ENCODE measurements at places on chromosomes 1 and 21.

GRCh38 chr1:9284061-9284460 lies 8.6 kb upstream of the SPSB1 start:
- no peak for DNase-seq

DNA sequence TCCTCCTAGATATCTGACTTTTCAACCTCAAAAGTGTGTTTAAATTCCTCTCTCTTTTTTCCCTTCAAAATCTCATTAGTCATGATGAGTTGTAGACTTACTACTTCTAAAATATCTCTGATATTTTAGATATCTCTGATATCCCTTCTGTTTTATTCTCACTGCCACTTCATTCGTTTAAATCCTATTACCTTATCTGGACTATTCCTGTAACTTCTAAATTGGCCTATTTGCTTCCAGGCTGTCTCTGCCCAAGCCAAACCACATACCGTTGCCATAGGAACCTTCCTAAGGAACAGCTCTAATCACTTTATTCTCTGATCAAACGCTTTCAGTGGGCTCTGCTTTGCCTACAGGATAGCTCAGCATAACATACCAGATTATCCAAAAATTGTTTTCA lies 333.1 kb upstream of the CHRM3 start:
- DNase-seq, result no peak

DNA sequence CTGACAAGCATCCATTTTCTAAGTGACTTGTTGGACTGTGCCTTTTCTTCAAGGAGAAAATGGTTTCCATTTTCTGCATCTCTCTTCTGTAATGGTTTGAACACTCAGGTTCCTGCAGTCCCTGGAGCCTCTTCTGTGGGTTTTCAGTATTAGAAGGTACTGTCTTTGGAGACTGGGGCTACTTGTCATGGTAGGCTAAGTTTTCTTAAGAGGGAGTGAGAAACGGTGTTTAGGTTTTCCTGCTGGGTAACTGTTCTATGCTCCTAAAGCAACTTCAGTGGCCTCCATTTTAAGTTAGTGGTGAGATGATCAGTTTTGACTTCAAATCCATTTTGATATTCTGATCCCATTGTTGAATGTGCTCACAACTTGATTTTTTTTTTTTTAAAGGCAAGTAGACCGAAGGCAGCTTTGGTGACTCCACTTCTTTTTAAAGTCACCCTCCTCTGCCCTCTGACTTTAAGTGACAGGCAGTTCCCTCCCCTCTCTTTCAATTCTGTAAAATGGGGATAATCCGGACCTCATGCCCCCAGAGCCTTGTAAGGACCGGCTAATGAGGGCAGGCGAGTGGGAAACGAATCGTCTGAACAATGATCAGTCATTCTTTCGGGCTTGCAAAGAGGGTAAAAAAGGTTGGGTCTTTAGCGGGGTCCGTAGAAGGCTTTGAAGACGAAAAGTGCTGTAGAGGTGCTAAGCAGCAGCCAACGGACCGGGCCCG lies 1.0 kb upstream of the ARID1A start:
- DNase-seq, result no peak

DNA sequence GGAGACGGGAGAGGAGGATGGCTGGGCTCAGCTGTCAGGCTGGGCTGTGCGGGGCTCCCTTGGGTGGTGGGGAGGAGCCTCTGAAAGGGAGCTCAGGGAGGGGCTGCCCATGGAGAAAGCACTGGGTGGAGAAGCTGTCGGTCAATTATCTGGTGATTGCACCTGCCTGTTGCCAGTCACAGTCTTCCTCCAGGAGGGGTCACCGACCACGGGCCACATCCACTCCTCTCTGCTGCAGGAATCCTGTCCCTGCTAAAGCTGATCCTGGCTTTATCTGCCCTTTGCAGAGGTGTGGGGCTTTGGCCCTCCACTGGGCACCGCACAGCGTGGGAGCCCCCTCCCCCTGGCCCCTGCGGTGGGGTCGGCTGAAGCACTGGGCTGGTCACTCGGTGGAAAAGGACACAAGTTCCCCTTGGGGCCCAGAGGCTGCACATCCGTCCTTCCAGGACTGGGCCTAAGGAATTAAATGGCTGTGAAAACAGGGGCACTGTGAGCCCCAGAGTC lies 21.8 kb upstream of the COL18A1 start:
- no peak for DNase-seq

GRCh38 chr1:115086176-115086830 lies 3.0 kb downstream of the TSPAN2 start:
- DNase-seq, result no peak

DNA sequence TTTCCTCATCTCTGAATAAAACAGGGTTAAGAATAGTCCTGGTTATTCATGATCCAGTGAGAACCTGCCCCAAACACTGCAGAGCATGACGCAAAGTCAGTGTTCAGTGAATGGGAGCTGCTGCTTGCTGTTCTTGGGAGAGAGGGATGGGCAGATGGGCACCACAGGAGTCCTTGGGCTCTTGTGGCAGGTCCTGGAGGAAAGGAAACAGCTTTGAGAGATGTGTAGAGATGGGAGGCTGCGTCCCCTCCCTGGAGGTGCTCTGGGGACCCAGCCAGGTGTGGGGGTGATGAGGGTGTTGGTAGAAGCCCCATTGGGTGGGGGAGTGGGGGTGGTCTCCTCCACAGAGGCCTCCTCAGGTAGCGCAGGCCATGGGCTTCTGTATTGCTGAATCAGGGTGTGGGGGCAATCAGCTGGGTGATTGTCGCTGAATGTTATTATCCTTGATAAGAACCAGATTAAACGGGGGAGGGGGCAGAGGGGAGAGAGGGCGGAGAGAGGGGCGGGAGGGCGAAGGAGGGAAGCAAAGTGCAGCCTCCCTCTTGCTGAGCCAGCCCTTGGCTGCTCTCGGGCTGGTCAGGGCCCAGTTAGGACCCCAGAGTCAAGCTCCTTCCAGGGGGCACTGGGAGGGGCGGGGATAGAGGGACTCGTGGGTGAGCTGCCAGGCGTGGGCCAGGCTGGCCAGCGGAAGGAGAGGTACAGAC lies 22.9 kb upstream of the CASZ1 start:
- DNase-seq, result no peak

- no peak for DNase-seq
These were observed 11.5 kb downstream of the SLC45A1 start for GRCh38 chr1:8329439-8329838.

- no peak for DNase-seq
These were observed 55.2 kb downstream of the ATP1B1 start for GRCh38 chr1:169161496-169162194.

GRCh38 chr1:169894424-169895145 lies 889 bp upstream of the SCYL3 start:
- no peak for DNase-seq

- DNase-seq, result no peak
These were observed 24.6 kb downstream of the XCL1 start for GRCh38 chr1:168601051-168601450.

- DNase-seq, result no peak
These were observed 149.3 kb downstream of the PCBP3 start for GRCh38 chr21:45792682-45793383.

DNA sequence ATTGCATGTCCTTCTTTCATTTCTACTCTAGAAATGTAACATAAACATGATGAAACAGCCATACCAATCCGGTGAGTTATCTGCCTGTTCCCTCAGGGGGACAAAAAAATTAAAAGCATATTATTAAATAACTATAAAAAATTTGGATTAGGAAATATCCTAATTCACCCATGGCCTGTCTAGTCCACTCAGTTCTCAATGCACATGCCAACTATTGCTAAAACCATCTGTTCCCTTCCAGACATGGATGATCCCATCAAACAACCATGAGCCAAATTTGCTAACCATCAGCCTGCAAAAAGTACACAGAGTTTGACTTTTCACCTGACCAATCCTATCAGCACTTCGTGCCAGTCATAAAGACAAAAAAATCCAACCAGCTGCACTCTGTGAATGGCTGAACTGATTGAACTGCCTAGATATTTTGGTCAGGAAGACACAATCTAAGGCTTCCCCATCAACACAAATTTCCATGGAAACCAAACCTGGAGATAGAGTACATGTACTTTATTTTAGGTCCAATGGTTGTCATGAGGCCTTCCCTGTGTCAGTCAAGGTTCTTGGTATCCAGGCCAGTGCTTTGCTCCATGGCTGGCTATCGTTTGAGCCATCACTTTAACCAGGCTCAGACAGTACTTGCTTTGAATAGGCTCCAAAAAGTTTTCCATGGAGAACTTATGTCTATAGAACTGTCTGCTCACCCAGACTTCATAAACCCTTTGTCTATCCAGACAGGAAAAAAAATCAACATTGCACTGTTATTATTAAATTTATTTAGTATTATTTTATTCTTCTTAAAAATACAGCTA lies 570.8 kb downstream of the LTN1 start:
- no peak for DNase-seq

DNA sequence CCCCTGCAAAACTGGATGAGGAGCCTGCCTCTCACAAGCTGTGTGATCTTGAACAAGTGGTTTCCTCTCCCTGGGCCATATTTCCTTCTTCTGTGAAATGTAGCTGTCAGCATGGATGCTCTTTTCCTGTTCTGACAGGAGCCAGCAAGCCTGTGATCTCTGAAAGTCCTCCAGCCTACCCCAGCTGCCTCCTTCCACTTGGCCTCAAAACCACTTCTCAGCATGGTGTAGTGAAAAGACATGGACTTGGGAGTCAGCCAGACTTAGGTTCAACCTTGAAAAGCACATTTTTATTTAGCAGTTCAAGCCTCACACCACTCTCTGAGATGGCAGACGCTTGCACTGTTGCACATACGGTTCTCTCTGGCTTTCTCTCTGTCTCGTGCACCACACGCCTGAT lies 292.9 kb upstream of the DUSP10 start:
- no peak for DNase-seq

GRCh38 chr1:40982721-40983120 lies 3.2 kb downstream of the CTPS1 start:
- no peak for DNase-seq

GRCh38 chr1:3564921-3565831 lies 46.1 kb downstream of the MEGF6 start:
- no peak for DNase-seq

GRCh38 chr21:36425286-36425685 lies 40.1 kb downstream of the CHAF1B start:
- no peak for DNase-seq

DNA sequence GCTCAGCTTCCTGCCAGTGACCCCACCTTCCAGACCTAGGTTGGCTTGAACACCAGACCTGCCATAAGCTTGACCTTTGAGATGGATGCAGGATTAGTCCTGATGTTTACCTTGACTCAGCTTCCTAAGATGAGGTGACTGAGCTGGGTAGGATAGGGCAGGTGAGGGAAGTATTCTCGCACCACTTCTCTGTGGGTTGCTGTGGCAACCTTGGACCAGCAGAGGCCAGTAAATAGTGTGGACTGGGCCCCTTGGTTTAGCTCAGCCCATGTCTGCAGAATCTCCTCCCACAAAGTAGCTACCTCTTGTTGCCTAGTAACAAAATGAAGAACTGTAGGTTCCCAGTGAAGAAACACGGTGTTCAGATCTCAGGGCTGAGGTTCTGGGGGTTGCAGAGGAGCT lies 8.4 kb downstream of the RPS6KA1 start:
- no peak for DNase-seq

DNA sequence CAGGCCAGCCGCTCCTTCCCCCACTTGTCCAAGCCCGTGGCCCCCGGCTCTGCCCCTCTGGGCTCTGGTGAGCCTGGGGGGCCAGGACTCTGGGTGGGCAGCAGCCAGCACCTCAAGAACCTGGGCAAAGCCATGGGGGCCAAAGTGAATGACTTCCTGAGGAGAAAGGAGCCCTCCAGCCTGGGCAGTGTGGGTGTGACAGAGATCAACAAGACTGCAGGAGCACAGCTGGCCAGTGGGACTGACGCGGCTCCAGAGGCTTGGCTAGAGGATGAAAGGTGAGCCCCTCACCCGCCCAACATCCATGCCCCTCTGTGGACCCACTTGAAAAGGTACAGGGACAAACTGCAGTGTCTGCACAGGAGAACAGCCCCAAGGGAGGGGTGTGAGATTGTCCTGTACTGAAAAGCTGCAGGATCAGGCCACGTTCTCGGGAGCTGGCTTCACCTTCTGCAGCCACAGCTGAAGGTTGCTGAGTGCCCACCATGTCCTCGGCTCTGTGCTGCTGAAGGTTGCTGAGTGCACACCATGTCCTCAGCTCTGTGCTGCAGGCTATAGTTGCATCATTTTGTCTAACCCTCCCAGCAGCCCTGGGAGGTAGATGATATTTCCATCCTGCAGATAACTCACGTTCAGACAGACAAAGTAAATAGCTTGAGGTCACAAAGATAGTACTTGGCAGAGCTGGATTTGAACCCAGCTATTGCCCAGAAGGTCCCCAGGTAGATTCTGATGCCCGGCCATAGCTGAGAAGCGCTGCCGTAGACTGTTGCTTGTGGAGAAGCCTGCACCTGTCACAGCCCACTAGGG lies 618 bp downstream of the C1orf226 start:
- DNase-seq, result no peak

GRCh38 chr1:44584167-44584566 lies 90.1 kb downstream of the TMEM53 start:
- no peak for DNase-seq
